ENCODE measurements at places on chromosomes 3 and 15.

DNA sequence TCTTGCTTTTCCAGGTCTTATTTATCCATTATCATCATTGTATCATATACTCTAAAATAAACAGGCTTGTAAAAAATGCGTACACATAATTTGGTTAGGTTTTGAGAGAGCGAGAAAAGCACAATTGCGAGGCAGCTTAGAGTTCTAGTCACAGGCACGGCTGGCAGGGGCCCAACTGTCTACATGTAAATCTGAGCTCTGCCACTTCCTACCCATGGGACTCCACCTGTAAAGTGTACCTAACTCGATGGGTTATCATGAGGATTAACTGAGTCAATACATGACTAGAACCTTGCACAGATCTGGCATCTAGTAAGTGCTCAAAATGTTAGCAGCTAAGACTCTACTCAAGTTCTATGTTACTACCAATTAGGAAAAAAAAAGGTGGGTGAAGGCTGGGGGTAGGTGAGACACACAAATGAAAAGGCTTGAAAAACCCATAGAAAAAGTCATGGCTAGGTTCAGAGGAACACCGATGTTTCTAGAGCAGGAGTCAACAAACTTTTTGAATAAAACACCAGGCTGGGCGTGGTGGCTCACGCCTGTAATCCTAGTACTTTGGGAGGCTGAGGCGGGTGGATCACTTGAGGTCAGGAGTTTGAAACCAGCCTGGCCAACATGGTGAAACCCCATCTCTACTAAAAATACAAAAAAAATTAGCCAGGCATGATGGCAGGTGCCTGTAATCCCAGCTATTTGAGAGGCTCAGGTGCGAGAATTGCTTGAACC is 36.2 kb downstream of the GLB1 start:
- peak; percentile 72 for DNase-seq

- DNase-seq = no peak
These were observed 238.0 kb downstream of the SHOX2 start for GRCh38 chr3:157868196-157868595.

GRCh38 chr3:51139616-51140015 is 245.5 kb upstream of the MANF start:
- DNase-seq = no peak

- DNase-seq = no peak
These were observed 239.3 kb downstream of the ALCAM start for GRCh38 chr3:105606016-105606415.

DNA sequence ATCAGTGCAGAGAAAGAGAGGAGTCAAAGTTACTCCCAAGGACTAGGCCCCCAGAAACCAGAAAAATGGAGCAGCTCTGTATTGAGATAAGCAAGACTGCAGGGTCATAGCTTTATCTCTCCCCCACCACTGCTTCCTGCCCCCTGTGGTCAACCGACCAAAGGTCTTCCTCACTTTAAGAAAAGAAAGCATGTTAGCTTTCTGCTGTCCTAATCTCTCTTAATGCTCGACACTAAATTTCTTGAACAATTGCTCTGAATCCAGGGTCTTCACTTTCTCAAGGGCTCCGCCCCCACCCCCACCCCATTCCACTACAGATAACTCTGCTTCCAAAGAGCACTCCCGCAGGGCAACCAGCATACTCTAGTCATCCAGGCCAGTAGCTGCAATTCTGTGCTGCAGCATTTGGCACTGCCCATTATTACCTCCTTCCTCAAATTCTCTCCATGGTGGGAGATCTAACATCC is 31.9 kb downstream of the TNIK start:
- no peak for DNase-seq

GRCh38 chr15:69145694-69146492 is 14.5 kb upstream of the GLCE start:
- no peak for DNase-seq

GRCh38 chr3:55191911-55192775 is 264.3 kb upstream of the LRTM1 start:
- no peak for DNase-seq

- no peak for DNase-seq
These were observed 1.0 kb upstream of the MCM2 start for GRCh38 chr3:127597020-127597771.

- no peak for DNase-seq
These were observed 255.4 kb upstream of the ARPP21 start for GRCh38 chr3:35383719-35384555.

GRCh38 chr15:89506026-89506686 is 9.8 kb upstream of the RHCG start:
- DNase-seq = no peak

DNA sequence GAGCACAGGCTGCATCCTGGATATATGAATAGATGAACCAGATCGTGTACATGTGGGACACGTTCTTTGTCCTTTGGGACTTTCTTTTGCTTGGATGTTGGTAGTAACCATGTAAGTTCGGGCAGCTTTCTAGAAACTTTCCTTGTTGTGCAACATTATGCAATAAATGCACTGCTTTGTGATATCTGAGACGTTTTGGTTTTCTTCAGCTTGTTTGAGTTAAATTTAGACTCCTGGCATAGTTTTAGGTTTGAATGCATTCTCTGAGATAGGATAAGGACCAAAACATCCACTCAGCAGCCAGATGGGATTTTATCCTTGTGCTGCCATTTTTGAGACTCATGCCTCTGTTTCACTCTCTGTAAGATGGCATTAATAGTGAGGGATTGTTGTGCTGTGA is 158.9 kb downstream of the IGF1R start:
- no peak for DNase-seq

- no peak for DNase-seq
These were observed 161.0 kb upstream of the UBE2E2 start for GRCh38 chr3:23041918-23042696.

GRCh38 chr3:40864146-40864782 is 335.0 kb upstream of the CTNNB1 start:
- no peak for DNase-seq

DNA sequence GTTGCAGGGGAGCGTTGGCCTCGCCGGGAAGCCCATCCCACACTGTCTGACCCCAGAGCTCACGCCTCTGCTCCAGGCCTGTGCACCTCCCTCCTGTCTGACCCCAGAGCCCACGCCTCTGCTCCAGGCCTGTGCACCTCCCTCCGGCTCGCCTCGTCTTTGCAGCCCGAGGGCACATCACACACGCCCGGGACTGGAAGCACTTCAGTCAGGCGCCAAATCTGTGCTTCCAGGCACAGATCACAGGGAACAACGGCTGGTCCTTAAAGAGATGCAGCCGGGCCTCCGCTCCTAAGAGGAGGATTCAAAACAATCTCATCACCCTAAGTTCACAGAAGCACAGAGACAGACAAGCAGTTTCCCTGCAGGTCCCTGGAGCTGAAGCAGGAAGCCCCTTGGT is 103.0 kb upstream of the RPL32 start:
- no peak for DNase-seq

DNA sequence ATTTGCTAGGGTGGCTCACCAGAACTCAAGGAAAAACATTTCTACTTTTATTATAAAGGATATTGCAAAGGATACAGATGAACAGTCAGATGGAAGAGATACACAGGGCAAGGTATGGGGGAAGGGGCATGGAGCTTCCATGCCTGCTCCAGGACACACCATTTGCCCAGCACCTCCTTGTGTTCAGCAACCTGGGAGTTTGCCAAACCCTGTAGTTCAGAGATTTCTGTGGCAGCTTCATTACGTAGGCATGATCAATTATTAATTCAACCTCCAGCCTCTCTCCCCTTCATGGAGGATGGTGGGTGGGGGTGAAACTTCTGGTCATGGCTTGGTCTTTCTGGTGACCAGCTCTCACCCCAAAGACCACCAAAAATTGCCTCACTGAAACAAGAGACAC is 353.9 kb upstream of the THBS1 start:
- DNase-seq = no peak

GRCh38 chr3:38738630-38739395 is 77.2 kb downstream of the SCN10A start:
- DNase-seq = no peak

DNA sequence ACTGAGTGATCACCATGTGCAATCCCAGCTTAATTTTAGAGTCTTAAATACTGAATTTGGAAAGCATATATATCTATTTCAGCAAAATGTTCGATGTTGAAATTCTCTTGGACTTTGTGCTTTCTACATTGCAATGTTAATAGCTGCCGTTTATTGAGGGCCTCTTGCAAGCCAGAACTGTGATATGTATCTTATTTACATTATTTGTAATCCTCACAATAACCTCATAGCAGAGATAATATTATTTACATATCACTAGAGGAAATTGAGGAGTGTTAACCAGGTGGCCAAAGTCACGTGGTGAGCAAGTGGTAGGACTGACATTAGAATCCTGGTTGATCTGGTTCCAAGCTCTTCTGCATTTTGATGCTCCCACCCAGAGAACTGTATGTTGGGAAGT is 254.1 kb downstream of the SLC9A9 start:
- no peak for DNase-seq

DNA sequence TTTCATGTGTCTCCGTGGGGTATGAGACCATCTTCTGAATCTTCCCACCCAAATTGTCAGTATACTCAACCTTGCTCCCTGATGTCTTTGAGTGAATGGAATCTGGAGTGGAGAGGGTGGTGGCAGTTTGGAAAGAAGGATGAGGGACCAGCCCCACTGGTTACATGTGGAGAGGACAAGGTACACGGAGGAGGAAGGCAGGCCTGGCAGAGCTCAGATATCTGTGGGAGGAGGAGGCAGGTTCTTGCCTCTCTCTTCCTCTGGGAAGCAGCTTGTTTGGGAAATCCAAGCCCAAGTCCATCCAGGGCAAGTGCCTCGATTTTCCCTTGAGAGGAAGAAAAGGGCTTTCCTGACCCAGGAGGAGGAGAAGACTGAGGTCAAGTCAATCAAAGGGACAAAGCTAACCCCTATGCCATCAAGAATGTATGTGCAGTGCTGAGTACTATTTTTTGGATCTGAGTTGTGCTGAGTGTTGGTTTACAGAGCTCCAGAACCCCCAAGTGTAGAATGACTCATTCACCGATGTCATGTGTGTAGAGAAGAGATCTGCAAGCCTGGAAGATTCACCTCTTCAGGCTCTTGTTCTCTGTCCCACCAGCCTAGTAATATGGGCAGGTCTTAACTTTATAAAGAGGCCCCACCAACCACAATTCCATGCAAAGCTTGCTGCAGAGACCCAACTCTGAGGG is 19.8 kb upstream of the LOXL1 start:
- no peak for DNase-seq

DNA sequence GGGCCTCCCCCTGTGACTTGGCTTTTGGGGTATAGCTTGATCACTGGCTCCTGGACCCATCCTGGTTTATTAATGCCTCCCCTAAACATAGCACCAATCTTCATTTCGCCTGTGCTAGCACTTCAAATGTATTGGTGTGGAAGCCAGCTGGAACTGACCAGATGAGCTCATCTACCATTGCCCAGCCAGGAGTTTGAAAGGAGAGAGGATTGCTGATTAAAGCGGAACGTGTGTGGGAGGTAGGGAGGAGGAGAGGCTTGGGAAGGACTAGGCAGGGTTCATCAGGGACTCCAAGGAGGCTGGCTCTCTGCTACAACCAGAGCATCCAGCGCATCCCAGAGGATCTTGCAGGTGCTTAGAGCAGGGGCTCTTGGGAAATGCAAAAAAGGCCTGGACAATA is 34.4 kb upstream of the TLE3 start:
- DNase-seq = no peak

DNA sequence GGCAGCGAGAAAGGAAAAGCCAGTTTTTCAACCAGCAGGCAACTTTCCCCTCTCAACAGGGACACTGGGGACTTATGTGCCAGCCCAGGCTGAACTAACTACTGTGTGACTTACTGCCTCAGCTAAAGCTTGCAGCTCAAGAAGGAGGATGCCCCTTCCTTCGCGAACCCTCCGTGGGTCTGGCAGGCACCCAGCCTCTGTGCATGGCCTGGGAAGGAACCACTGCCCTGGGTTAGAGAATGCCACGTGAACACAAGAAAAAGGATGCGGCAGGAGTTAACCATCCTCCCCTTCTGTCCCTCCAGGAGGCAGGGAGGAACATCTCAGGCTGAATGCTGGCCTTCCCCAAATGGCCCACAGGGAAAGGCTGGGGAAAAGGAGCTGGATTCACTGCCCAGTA is 29.0 kb downstream of the CHDH start:
- DNase-seq = no peak

DNA sequence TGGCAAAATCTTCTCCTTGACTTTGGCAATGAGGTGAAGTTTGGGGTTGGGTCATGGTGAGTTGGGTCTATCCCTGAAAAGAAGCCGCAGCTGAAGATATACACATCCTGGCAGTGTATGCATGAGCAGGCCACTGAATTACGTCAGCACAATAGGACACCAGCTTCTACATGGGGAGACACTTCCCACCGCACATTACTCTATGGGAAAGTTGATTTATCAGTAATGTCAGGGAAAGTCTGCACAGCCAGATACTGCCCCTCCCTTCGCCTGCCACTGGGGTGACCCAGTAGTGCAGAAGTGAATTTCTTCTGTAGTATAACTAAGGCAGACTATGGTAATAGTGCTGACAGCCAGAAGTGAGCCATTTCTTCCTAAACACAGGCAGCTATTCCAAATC is 245.0 kb downstream of the NTRK3 start:
- DNase-seq = no peak

- no peak for DNase-seq
These were observed 26.7 kb downstream of the LRRFIP2 start for GRCh38 chr3:37147666-37148065.

DNA sequence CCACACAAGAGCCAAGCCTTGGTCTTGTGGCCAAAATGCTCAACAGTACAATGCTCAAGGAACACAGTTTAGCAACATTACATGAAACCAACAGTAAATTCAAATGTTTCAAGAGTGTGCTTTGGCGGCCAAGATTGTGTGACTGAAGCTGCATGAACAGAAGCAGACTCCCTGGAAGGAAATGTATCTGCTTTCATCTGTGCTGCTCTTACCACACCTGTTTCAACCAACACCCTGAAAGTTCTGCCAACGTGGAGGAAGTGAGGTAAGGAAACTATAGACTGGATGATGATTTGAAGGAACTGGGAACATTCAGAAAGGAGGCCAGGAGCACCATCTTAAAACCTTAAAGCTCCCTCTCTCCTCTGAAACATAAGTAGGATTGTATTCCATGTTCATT is 55.7 kb downstream of the MB21D2 start:
- no peak for DNase-seq

DNA sequence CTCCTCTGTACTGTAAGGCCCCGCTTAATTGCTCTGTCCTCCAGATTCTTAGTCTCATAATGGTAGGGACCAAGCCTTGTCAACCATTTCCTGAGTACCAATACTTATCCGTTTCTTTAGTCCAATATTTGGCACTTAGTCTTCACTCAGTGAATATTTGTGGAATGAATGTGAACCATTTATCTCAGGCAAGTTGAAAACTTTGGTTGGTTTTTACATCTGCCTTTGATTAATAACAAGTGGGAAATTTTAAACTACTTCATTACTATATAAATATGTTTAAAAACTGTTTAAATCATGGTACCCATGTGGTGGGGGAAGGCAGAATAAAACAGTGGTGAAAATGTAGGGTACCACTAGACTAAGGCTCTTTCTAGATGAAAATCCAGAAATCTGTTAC is 15.2 kb downstream of the CA12 start:
- DNase-seq = no peak
